Thymus (tissue), 14 donors: ENCODE measurements at places on chromosomes 6 and 20. TPM values are rescaled to one million over a fixed set of nuclear protein-coding genes. Genes with fewer than 3 reads are reported as not detected.

Gene SLC52A3
- total RNA-seq: 0.05 TPM

DNA sequence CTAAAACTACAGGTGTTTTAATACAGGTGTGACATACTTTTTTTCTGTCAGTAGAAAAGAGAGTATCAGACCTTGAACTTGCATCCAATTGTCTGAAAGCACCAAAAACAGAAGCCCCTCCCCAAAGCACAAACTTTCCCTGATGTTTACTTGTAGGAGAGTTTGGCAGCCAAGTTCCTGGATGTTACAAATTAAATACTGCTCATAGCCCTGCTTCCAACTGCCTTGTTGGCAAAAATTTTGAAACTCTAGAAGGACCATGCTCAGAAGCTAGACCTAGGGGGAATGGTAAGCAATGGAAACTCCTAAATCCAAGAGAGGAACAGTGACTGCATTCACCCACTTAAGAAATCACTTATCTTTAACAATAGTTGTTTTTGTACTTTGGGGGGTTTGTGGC is 17.0 kb upstream of the ARG1 start:
- DNase-seq: no peak

DNA sequence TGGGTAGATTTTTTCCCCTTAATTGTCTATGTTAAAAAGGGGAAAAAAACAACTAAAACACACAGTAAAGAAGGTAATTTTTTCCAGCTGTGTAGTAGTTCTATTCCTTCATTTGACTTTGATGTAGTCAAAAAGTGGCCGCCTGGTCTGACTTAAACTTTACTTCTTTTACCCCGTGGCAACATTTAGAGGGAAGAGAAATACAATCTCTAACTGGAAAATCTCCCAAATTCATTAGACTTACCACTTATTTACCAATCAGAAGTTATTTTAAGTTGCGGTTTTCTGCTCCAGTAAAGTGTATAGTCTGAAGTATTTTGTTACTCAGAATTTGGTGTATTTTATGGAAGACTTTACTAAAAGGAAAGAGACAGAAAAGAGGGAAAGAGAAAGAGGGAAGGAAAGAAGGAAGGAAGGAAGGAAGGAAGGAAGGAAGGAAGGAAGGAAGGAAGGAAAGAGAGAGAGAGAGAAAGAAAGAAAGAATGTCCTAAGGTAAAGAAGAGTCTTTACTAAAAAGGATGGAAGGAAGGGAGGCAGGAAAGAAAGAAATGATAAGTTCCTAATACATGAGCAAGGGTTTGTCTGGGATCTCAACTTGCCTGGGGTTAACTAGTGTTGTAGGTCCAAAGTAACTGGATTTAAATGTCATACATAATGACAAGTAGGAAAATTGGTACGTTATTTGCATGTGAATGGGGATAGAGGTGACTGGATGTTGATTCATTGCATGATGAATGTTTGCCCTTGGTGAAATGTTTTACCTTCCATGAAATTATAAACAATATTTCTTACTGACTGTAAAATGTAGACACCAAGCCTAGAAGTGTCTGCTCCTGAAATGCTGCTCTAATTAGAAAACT is 135.1 kb downstream of the SAMD5 start:
- DNase-seq: no peak

- peak; percentile 47 for DNase-seq
Measured at GRCh38 chr6:70413992-70414494, 735 bp downstream of the FAM135A start.
